ENCODE measurements at places on chromosomes 7 and 10.

DNA sequence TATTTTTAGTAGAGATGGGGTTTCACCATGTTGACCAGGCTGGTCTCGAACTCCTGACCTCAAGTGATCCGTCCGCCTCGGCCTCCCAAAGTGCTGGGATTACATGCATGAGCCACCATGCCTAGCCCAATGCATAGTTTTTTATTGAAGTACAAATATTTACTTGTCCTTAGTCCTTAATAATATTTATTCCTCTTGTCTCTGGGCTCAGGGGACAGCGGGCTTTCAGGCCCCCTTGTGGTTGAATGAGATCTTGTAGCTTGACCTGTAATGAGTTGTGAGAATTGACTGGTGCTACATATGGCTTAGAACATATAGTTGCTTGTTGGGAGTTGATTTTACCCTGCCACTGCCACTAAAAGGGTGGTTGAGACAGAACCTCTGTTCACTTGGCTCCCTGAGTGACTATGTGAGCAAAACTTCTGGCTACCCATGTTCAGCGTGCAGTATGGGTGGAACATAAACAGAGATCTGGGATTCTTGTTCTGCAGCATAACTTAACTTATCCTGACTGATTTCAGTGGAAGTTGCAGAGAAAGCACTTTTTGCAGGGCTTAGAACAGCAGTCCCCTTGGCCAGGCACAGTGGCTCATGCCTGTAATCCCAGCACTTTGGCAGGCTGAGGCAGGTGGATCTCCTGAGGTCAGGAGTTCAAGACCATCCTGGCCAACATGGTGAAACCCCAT lies 14.9 kb downstream of the CCL26 start:
- DNase-seq, result peak; percentile 45

GRCh38 chr10:103539751-103540150 lies 46.2 kb downstream of the NEURL1 start:
- no peak for DNase-seq

DNA sequence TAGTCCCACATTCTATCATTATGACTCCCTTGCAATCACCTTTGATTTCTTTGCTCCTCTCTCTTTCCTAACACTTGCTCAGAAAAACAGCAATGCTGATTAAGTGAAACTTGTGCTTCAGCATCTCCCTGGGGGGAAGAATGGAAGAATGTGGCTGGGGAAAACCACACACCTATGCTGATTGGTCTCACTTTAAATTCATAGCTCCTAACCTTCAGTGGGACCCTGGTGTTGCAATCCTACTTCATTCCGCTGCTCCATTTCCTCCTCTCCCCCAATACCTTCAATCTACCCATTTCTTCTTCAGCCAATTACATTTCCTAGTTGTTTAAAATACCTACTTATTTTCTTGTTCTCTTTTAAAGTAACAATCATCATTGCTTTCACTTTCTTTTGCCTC lies 1166.7 kb upstream of the C7orf33 start:
- no peak for DNase-seq

DNA sequence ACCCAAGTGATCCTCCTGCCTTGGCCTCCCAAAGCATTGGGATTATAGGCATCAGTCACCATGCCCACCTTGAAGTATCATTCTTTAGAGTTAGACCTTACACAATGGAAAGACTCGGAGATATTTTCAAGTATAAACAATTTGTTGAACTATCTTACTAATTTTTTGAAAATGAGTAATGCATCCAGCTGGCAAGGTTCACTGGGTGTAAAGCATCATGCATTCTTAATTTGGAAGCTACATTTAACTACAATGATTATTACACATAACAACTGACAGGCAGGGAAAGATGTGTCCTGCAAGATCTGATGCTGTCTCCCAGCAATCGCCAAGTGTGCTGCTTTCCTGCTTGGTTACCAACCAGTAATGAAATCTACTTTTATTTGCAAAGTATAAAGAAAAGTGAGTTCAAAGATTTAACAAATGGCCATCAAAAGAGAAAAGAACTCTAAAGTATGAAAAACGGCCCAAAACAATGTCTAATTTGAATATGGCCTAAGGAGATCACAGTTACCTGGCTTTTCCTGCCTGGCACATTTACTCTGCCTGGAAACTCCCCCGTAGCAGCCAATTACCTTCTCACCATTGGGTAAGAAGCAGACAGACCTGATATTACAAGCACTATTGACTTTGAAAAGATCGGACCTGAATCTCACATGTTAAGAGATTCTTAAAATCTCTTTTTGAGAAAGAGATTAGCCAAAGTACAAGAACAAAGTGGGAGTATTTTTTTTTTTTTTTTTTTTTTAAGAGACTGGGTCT lies 59.3 kb upstream of the NMT2 start:
- peak; percentile 62 for DNase-seq

- peak; percentile 62 for DNase-seq
Measured at GRCh38 chr7:134804351-134804750, 24.9 kb downstream of the CALD1 start.

- no peak for DNase-seq
Measured at GRCh38 chr7:80263821-80264220, 129.2 kb downstream of the GNAI1 start.

DNA sequence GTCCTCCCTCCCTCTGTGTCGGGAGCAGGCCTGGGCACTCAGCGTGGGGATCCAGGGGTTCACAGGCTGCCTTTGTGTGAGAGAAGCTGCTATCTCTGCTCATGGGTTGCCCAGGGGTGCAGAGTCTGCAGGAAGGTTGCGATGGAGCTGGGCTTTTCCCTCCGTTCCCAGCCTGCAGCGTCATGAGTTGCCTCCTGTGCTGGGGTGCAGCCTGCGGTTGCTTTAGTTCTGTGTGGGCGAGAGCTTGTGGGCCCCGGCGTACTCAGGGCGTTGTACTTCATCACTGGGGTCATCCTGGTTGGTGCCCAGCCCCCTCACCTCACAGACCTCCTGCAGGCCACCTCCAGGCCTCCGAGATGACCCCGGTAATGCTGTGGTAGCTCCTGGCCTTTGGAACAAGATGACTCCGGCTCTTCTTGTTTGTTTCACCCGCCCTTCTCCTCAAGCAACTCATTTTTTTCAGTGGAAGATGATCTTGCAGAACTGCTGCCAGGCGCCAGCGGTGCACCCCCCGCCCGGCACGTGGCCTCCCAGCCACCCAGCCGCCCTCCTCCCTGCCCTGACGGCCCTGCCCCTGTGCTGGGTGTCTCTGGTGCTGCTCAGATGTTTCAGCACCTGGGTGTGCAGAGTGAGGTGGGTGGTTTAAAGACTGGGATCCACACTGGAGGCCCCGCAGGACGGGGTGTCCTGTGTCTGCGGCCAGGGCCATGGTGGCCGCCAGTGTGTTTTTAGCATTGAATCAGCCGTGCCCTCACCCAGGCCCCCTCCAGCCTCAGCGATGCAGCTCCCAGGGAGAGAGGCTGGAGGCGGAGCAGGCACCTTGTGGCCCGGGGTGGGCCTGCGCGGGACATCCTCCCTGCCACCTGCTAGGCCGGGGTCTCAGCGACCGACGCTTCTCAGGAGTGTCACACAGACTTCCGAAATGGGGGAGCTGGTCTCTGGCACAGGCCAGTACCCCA lies 7.2 kb downstream of the AP5Z1 start:
- no peak for DNase-seq

DNA sequence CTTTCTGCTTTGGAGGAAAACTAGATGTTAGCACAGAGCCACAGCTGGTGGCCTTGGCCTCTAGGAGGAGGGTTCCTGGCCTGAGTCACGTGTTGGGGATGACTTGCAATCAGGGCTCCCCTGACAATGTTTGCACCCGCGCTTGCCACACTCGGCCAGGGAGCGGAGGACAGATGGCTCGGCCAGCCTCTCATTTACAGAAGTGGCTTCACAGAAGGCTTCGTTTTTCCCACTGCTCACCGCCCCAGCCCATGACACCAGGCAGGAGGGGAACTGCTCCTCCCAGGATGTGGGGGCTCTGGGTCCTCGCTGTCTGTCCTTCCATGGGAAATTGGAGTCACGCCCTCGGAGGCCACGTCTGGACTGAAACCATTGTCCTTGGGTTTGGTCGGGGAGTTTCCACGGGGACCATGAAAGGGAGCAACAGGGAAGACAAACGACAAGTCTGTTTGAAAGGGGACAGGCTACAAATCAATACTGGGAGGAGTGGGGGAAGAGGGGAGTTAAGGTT lies 49.6 kb upstream of the UBE3C start:
- no peak for DNase-seq

GRCh38 chr7:105786520-105787470 lies 89.6 kb downstream of the ATXN7L1 start:
- DNase-seq, result peak; percentile 30

GRCh38 chr7:152674860-152675758 lies 832 bp downstream of the XRCC2 start:
- peak; percentile 40 for DNase-seq

- DNase-seq, result no peak
Measured at GRCh38 chr7:27920281-27920946, 180.5 kb downstream of the TAX1BP1 start.

DNA sequence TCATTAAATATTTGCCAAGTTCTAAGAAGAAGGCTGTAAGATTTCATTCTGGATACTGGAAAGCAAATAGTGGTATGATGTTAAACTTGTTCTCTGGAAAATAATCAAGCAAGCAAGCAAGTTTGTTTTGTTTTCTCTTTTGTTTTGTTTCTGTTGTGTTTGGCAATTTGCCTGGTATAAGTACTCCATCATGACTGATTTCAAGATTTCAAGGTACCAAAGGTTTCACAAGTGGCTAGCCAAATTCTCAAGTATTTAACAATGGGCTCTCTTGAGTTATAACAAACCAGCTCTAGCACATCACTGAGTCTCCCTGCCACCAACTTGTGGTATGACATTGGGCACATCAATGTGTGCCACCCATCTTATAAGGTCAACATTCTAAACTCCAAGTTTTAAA lies 151.7 kb upstream of the IGFBP3 start:
- no peak for DNase-seq

GRCh38 chr7:44338600-44338999 lies 13.2 kb upstream of the CAMK2B start:
- DNase-seq, result no peak

- no peak for DNase-seq
Measured at GRCh38 chr7:113202284-113202683, 83.9 kb upstream of the SMIM30 start.
